ENCODE measurements at places on chromosomes 16 and 17.

DNA sequence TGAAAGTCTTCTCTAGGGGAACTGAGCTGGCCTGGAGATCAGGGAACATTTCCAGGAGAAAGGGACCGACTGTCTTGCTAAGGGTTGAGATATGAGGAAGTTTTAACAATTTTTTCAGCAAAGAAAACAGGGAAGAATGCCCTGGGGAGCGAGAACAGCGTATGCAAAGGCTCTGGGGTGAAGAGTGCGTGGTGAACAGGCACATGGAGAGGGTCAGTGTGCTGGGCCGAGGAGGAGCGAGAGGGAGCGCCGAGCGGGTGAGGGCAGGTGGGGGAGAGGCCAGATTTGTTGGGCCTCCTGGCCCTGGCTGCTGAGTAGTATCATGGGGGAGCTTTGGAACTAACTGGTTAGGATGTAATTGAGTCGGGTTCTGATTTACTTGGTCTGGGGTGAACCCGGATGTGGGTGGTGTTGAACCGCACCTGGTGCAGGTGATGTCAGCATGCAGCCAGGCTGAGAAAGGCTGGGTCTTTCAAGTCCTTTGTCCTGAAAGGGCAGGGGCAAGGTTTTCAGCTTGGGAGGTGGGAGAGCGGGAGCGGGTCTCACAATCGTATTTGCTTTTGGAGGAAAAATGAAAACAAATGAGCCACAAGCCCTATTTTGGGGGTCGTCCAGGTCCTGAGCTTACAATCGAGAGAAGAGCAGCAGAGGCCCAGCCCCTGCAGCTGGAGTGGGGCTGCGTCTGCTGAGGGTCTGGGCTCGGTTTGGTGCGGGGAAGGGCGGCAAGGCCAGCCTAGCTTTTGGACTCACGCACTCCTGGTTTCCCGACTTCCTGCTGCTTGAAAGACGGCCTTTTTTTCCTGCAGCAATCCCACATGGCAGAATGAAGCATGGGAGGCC, 11.1 kb upstream of the WFDC1 start:
- no peak for DNase-seq

DNA sequence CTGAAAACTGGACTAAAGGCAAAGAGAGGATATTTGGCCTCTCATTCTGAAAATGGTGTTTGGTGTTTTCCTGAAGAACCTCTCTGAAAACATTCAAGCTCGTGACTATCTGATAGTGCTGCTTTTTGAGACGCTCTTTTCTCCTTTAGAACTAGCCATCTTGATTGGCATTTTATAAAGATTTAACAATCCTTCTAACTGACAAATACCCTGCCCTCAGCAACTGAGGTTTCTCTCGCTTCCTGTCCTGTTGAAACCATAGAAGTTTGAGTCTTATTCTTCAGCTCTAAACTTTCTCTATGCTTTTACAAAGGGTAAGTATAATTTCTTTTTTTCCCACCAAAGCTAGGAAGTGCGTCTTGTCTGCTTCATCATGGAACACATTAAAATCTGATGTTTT, 13.3 kb downstream of the CNEP1R1 start:
- no peak for DNase-seq

GRCh38 chr17:68511254-68511670, 968 bp upstream of the PRKAR1A start:
- DNase-seq = no peak

DNA sequence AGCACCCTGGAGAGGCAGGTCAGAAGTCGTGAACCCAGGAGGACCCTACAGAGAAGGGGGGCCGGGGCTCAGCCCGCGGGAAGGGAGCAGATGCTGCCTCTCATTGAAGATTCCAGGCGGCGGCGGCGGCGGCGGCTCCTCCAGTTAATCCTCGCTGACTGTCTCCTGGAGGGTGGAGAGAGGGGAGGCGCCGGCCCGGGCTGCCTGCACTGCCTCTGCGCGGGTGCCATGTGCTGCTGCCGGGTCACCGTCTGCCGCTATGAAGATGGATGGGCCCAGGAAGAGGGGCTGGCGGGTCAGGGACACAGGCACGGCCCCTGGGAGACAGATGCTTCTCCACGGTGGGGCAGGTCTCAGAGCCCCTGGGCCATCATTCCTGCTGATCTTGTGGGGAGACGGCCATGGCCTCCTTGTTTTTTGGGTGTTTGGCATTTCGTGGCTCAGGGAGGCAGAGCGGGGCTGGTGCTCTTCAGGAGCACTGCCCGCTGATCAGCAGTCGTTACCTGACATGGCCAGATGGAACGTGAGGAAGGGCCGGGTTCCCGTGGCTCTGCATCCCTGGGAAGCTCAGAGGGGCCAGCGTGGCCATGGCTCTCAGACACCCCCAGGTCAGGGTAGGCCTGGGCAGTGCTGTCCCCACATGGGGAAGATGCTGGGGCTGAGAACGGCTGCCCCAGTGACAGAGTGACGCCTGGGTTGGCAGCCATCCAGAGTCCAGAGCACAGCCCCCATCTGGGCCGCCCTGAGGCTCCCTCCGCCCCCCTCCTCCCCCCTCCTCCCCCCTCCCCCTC, 36.1 kb downstream of the GINS2 start:
- peak; percentile 34 for DNase-seq

- DNase-seq = no peak
These were observed 608 bp downstream of the RBFOX1 start for GRCh38 chr16:7333180-7333725.

GRCh38 chr16:23827057-23827456, 8.7 kb upstream of the PRKCB start:
- no peak for DNase-seq

DNA sequence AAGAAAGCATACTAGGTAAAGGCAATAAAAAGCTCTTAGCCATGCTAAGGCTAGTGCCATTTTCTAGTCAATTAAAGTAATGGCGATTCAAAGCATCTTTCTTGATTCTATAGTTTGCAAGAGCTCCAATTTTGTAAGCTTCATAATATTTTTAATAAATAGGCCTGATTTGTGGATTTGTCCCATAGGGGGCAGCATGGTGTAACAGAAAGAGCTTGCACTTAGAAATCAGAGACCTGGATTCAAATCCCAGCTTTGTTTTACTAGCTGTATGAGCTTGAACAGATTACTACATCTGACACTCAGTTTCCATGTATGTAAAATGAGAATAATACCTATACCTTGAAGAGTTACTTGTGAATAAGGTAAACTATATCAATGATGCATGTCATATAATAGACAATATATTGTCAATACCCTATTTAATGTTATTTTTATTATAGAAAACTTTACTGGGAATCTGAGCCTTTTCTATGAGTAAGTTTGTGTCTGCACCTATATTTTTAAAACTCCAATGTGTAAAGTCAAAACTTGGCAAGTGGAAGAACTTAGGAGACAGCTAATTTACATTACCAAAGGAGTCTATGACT, 93.6 kb upstream of the NOG start:
- DNase-seq = no peak

DNA sequence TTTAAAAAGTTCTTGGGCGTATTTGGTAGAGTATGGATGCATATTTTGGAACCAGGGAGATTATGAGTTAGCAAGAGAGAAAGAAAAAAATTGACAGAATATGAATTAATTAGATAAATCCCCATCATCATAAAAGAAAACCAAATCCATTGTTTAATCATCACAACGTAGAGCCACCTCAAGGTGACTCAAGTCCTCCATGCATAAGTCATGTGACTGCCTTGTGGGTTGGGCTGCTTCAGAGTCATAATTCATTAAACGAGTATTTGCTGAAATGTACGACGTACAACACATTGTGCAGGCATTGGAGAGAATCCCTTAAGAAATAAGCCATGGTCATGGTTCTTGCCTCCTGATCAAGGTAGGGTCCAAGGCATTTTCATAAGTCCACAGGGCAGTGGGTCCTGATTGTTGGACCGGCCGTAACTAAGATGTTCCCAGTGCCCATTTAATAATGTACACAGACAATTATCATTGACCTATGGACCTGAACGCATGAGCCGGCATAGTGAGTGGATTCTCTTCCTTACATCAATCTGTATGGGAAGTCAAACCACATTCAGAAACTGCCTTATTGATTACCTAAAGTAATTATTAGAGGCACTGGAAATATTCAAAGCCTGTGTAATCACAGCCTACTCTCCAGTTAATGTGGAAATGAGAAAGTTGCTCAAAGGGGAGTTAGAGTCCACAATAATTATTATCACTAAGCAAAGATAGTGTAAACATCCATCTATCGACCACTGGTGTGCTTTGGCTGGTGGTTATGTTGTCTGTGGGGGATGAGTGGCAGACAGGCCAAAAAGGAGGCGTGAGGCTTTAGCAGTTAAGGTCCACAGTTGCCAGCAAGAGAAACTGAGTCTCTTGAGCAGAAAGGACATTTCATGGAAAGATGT, 165.4 kb downstream of the PITPNC1 start:
- no peak for DNase-seq

- DNase-seq = no peak
These were observed 6.5 kb downstream of the CEP20 start for GRCh38 chr16:15881794-15882379.

- DNase-seq = no peak
These were observed 1.3 kb downstream of the PLEKHH3 start for GRCh38 chr17:42675348-42675964.

DNA sequence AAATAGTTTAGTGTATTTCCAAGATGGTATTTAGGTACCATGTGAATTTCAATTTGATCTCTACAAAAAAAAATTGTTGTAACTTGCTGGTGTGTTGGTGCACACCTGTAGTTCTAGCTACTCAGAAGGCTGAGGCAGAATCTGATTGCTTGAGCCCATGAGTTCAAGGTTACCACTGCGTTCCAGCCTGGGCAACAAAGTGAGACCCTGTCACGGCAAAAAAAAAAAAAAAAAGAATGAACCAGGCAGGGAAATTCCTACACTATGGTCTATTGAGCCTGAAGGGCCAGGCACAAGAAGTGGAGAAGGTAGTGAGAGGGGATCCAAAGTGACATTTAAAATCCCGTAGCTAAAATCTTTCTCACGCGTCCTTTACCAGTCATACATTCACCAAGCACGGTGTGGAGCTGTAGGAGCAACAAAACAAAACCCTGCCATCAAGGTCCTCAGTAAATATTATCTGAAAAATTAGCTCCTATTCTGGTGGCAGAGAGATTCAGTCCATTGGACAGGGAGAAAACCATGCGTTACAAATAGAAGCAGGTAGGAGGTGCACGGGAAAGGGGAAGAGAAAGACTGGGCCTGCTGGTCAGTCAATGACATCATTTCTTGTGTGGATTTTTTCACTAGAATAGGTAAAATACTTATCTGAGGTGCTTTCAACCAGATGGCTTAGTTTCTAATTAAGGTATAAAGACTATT, 27.3 kb downstream of the TXNDC11 start:
- no peak for DNase-seq

DNA sequence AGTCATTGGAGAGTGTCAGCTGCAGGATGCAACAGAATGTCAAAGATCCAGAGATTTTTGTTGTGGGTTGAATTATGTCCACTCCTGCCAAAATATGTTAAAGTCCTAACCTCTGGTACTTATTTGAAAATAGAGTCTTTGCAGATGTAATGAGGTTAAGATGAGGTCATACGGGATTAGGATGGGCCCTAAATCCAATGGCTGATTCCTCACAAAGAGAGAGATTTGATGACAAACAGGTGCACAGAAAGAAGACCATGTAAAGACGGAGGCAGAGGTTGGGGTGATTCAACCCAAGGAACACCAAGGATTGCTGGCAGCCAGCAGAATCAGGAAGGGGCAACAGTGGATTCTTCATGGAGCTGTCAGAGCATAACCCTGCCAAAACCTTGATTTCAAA, 34.5 kb upstream of the USP22 start:
- DNase-seq = no peak

DNA sequence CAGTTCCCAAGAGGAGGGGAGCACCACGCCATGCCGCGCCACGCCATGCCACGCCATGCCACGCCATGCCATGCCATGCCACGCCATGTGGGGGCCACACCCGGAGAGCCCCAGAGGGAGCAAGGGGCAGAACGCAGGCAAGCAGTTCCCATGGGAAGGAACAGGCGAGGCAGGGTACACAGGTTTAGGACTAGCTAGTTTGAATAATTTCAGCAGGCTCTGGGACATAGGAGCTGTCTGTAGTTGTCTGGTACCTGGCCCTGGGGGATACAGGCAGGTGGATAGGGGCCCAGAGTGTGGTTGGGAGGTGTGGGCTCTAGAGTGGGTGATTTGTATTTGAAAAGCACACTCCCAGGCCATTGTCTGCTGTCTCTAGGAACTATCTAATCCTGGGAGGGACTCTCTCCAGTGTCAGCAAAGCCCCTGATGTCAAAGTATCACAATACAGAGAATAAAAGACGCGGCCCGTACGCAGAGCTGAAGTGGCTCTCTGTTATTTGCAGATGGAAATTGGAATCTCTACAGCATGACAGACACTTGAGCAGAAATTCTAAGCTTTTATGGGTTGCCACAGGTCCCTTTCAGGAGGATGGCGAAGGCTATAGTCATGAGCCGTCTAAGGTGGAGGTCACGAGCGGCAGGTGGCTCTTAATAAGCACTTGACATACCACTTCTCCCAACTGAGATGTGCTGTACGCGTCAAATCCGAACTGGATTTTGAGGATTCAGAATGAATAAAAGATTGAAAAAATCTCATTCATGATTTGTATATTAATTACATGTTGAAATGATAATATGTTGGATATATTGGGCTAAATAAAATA, 220.8 kb upstream of the TNRC6C start:
- DNase-seq = no peak

GRCh38 chr17:64423881-64424280, 25.0 kb upstream of the MILR1 start:
- no peak for DNase-seq

DNA sequence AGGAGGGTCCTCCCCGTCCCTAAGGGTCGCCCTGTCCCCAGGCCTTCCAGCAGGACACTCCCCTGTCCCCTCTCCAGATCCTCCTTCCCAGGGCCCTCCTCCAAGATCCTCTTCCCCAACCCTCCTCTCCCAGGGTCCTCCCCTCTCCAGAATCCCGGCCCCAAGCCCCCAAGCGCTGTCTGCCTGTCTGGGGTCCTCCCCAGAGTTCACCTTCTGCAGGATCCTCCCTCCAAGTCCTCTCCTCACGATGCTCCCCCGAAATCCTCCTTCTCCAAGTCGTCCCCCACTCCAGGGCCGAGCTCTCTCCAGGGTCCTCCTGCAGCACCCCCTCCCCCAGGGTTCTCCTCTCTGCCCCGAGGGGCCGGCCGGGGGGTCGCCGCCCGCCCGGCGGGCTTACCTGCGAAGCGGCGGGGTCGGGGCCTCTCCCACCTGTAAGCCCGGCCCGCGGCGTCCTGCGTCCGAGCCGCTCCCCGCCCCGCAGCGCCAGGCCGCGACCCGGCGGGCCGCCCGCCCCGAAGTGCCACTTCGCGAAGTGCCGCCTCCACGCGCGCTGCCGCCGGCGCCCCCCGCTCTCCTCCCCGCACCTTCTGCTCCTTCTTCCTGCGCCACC, 678 bp upstream of the BAIAP2 start:
- no peak for DNase-seq

- no peak for DNase-seq
These were observed 152.8 kb upstream of the IRX6 start for GRCh38 chr16:55171241-55171640.

DNA sequence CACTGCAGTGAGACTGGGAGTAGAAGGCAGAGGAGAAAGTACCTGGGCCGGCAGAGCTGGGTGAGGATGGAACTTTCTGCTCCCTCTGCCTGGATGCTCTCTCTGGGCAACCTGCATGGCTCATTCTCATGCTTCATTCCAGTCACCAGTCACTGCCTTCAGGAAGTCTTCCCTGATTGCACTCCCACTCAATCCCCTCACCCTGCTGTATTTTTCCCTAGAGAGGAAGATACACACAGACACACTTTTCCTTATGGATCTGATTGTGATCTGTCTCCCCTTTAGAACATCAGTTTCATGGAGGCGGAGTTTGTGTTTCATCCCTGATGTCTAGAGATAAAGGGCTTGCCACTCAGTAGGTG, 44.9 kb downstream of the MEAK7 start:
- no peak for DNase-seq

GRCh38 chr17:77594416-77595209, 363.9 kb upstream of the TNRC6C start:
- no peak for DNase-seq

- no peak for DNase-seq
These were observed 64.0 kb downstream of the SNX20 start for GRCh38 chr16:50616883-50617645.

Measured in fibroblast of skin of left biceps (primary cell).